Cardiac atrium fibroblast (primary cell): ENCODE measurements at places on chromosomes 4 and X. TPM values are rescaled to one million over a fixed set of nuclear protein-coding genes. Genes with fewer than 3 reads are reported as not detected.

ZNF141 gene
- total RNA-seq: 4.5 and 8.3 TPM in 2 replicates

S100P gene
- not detected in 2 replicates for total RNA-seq

IGSF1 gene
- not detected in 2 replicates for total RNA-seq

SHROOM4 gene
- total RNA-seq: 2.2 and 3.6 TPM in 2 replicates

SULT1B1 gene
- 0.65 and 4.7 TPM in 2 replicates for total RNA-seq

PPARGC1A gene
- under 0.01 TPM in 1 of 2 replicates, not detected in the other for total RNA-seq

ARHGAP36 gene
- total RNA-seq: not detected in 2 replicates

UVSSA gene
- 4.3 and 6.0 TPM in 2 replicates for total RNA-seq
